Sciatic nerve (tissue), 2 donors: ENCODE measurements at places on chromosomes 6 and 20. TPM values are rescaled to one million over a fixed set of nuclear protein-coding genes. Genes with fewer than 3 reads are reported as not detected.

DNA sequence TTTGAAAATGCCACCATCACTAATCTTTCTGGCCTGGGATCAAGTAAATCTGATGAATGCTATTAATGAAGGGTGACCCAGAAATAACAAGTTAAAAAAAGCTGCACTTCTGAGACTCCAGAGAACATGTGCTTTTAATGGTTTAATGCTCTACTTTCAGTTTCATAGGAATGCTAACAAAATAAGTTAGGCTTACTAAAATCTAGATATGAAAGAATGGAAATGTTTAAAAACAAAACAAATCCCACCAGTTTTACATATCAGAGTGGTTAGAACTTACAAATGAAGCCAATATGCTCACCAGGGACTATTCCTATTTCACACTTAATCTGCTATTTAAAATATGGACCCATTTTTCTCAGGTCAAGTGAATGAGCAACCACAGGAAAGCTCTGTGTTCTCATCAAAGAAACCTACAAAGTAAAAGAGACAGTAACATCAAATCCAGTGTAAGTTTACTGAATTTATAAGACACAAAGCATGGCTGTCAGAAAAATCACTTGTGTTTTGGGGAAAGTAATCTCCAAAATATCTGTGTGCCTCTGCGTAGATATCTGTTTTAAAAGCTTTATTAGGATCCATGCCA is 40.3 kb downstream of the FYN start:
- no peak for DNase-seq

DNA sequence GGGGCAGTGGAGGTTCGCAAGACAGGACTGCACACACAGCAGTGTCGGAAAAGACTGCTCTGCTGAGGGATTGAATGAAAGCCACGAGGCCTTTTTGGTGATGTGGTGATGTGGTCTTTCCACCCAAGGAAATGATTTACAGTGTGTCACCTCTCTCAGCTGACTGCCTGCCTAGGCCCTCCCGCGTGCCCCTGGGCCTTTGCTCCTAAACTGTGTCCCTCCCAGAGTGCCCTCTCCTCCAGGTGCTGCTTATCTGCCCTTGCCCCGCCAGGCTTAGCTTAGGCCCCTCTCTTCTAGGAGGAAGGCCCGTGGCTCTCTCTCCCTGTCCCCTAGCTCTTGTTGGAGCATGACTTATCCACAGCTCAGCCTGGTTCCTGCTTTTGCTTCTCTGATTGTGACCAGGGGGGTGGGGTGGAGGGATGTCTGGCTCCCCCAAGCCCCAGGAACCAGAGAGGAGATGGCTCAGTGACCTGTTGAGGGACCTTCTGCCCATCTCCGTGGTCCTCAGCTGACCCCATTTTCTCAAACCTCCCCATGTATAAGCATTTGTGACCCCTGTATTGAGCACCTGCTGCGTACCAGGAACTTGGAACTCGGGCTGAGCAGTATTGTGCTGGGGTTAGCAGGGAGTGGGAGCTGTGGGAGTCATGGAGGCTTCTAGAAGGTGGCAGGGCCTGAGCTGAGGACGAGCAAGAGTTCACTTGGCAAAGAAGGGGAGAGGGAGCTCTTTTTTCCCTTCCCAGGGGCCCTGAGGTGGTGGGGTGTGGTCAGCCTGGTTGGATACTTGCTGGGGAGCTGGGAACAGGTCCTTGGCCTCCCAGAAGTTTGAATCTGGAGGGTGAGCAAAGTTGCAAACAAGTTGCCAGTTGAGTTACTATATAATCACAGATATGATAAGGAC is 2.2 kb downstream of the SRC start:
- DNase-seq: no peak

DNA sequence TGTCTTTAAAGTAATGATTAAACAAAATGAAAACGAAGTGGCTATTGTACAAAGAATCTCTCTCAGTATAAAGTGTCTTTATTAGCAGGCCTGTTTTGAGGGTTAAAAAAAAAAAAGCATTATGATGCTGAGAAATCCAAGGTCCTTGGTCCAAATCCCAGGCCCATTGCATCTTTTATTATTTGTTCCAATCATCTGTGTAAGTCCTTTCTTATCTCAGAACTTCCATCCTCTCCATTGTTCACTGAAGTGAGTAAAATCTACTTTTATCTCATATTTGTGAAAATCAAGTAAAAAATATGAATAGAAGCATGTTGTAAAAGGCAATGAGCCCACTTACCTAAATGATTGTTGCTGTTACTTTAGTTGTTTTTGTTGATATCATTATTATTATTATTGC is 499.1 kb upstream of the JAG1 start:
- DNase-seq: no peak

BPHL gene
- 15.7 TPM for total RNA-seq

- DNase-seq: no peak
Measured at GRCh38 chr6:116773886-116774285, 8.4 kb upstream of the FAM162B start.

STMND1 gene
- total RNA-seq: 0.27 TPM

GRCh38 chr6:3340358-3340802 is 81.6 kb downstream of the PSMG4 start:
- DNase-seq: no peak

DNA sequence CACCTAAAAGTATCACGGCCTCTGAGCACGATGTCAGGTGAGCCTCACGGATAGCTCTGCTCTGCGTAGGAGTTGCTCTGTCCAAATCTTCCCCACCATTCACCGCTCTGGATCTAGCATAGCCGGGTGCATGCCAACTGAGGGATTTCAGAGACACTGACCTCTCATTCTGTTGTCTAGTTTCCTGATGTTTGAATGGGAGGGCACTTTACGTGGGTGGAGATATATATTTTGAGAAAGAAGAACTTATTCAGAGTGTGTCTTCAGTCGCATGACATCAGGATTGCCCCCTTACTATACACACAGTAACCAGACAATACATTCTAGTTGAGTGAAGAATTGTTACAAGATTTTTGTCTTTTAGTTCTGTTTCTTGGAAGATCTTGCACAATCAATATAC is 96.5 kb upstream of the CITED2 start:
- DNase-seq: no peak

GSTA2 gene
- total RNA-seq: not detected

GRCh38 chr20:32894711-32895355 is 36.1 kb downstream of the EFCAB8 start:
- DNase-seq: no peak

GRCh38 chr20:25376236-25376635 is 14.4 kb downstream of the ABHD12 start:
- no peak for DNase-seq

DNA sequence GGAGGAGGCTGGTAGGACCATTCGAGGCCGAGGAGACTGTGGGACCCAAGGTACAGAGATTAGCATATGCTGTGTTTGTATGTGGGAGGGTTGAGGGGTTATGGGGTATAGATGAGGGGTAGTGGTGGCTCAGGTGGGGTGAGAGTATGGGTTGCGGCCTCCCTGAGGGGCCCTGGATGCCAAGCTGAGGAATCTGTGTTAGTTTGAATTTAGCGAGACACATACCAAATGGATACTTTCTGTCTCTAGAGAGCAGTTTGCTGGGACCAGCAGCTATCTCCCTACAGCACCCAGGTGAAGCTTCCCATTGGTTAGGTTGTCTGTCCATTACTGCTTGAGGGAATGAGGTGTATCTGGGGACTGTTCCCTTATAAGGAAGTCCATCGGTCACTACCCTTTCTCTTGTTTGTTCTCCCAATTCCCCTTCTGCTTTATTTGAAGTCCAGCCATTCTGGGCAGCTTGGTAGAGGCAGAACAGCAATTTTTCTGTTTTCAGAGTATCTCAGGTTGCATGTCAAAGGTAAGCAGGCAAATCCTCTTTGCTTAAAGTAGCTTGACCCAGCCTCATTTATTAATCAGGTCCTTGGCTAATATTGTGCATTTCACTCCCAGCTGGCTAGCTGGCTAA is 15.2 kb downstream of the CHMP4B start:
- DNase-seq: no peak

- DNase-seq: no peak
Measured at GRCh38 chr6:88761237-88762031, 202.0 kb downstream of the RNGTT start.

DNA sequence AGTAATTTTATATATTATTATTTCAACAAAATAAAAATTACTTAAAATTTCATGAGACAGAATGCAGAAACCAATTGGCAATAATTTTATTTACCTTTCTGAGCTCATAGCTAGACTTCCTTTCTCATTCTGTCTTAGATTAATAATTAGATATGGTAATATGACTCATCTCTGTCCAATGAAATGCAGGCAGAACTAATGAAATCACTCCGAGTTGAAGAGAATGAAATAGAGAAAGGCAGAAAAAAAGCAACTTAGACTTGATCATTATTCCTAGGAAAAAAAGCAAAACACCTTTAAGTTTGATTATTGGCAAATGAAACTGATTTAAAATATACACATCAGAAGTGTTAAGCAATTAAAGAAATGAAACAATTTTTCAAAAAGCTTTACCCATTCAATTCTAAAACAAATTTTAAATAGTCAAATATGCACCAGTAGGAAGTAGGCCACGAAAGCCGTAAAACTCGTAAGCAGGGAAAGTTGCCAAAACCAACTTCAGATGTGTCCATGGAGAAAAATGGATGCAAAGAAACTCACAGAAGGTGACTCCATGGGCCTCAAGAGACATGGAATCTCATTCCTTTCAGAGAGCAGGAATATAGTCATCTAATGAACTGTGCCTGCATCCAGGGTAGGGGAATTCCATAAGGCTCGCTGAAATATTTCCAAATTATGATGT is 293.8 kb upstream of the RGS17 start:
- DNase-seq: no peak

DNA sequence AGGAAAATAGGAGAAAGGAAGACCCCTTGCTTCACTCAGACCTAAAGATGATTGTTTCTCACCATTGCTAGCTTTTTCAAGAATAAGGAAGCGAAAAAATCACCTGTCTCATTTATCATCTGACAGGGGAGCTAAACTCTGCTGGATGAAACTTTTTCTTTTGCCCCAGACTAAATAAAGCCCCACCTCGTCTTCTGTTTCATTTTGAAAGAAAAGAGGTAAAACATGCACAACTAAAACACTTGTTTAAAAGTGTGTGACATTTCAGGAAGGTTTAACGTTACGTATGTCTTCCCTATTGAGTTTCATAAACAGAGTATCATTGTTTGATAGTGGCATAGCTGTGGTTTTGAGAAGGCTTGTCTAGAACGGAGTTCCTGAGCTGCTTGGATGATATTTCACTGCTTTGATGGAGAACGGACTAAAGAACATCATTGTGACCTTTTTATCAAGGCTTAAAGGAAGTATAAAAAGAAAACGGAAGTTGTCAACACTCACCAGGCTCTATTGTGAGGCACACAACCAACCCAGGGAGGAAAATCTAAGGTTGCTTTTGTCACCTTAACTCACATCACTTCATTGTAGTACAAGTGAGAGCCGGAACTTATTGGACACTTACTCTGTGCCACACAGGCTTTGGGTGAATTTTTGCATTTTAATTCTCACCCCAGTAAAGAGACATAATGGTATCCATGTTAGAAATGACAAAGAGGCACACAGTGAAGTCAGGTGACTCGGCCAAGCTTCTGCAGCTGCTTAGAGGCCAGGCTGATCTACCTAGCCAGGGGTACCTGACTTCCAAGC is 29.5 kb downstream of the TSHZ2 start:
- no peak for DNase-seq

DNA sequence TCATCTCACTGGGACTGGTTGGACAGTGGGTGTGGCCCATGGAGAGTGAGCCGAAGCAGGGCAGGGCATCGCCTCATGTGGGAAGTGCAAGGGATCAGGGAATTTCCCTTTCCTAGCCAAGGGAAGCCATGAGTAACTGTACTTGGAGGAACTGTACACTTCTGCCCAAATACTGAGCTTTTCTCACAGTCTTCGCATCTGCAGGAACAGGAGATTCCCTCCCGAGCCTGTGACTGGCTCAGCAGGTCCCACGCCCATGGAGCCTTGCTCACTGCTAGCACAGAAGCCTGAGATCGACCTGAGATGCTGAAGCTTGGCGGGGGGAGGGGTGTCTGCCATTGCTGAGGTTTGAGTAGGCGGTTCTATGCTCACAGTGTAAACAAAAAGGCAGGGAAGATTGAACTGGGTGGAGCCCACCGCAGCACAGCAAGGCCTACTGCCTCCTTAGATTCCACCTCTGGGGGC is 10.4 kb upstream of the CALHM5 start:
- DNase-seq: no peak

GRCh38 chr6:31187780-31188194 is 17.3 kb upstream of the POU5F1 start:
- no peak for DNase-seq

GRCh38 chr6:150280703-150281102 is 88.1 kb upstream of the IYD start:
- DNase-seq: no peak

GLP1R gene
- 1.6 TPM for total RNA-seq

DNA sequence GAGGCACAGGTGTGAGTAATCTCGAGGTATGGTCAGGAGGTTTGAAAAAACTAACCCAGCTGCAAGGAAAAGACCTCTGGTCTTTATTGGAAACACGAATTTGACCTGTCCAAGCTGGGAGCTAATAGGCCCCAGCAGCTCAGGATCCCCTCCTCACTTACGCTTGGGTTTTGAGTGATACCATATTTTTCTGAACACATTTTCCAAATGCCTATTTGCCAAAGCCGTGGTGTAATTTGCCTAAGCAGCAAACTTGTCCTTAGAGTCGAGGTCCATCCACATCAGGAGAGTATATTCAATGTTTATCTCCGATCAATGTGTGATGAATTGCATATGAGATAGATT is 128.0 kb downstream of the BCAS1 start:
- no peak for DNase-seq
